AG20443 (cell line): ENCODE measurements at places on chromosomes 7 and 10.
A peak's percentile ranks its signal among the peaks of the same experiment; 100 is the strongest.

DNA sequence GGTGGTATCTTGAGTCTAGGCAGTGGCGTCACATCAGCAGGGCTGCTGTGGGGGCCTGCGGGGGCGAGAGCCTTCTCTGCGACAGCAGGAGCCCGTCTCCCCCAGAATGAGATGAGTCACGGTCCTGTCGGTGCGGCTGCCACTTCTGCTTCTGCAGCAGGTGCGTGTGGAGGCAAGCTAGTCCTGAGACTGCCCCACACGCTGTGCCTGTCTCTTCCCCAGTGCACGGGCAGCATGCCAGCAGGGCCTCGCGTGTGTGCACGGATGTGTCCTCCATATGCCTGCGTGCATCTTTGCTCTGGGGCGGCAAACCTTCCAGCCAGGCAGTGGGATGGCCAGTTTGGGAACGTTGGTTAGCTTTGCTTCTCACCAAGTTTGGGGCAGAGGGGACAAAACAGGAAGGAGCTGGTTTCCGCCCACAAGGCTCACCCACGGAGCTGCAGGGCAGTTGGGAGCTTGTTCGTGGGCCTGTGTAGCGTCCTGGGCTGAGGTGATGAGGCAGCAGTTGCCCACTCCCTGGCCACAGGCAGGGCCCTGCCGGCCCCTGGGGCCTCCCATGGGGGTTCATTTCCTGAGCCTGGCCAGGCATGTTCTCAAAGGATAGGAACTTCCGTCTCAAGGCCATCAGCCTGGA, 60.8 kb upstream of the PPIF start:
- peak; percentile 30 for DNase-seq

DNA sequence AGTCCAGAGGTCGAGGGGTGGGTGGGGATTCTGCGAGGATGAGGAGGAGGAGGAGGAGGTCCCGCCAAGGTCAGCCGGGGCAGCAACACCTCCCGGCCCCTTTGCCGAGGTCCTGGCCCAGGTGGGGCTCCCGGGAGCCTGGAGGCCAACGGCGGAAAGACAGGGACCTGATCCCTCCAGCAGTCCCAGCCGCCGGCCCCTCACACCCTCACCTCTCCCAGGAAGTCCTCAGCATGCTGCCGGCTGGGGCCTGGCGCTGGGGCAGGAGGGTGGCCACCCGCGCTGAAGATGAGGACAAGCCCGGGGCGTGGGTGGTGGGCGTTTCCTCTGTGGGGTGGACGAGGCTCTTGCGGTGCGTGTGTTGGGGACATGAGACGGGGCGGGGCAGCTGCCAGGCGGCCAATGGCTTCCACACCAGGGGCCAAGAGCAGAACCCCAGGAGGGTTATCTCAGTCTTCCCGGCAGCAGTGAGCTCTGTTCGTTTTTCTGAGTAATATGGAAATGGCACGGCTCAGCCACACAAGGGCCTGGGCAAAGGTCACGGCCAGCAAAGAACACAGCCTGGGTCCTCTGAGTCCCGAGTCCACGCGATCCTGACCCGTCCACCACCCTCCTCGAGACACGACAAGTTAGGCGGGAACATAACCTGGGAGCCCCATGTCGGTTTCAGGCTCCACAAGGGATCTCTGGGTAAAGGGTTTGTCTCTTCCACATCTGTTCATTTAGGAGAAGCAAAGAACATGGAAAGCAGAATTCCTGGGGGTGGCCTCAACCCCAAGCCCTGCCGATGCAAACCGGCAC, 82.9 kb upstream of the PDGFA start:
- DNase-seq = no peak

DNA sequence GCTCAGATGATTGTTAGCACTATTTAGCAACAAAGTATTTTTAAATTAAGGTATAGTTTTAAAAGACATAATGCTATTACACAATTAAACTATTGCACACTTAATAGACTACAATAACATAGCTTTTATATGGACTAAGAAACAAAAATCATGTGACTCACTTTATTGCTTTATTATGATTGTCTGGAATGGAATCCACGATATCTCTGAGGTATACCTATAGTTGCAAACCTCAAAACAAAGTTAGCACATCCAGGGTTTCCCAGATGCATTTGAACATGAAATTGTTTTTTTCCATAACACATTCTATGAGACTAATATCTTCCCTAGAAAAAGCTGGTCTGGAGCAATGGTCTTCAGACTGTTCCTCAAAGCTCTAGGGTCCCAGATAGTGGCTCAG, 18.3 kb upstream of the RPEL1 start:
- no peak for DNase-seq

DNA sequence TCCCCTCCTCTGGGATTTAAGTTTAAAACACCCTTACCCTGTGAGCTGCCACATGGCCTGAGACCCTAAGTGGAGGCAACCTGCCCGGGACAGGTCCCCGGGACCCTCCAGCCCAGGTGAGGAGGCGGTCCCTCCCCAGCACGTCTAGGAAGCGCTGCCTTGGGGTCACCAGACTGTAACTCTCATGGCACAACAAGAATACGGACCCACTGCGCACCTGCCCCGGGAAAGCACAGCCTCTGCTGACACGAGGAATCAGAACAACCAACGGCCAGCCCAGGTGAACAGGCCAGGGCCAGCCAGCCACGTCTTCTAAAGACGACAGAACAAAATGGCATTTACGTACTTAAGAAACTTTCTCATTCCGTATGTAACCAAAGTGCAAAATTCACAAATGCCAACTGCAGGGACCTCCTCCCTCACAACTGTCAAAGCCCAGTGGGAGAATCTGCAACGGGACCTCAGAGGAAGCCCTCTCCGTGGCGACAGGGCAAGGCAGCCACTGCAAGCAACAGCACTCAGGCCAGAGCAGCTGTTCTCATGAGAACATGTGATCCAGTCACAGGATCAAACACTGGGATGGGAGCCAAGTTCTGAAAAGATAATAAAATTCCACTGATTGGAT, 208.4 kb downstream of the DIP2C start:
- peak; percentile 29 for DNase-seq

DNA sequence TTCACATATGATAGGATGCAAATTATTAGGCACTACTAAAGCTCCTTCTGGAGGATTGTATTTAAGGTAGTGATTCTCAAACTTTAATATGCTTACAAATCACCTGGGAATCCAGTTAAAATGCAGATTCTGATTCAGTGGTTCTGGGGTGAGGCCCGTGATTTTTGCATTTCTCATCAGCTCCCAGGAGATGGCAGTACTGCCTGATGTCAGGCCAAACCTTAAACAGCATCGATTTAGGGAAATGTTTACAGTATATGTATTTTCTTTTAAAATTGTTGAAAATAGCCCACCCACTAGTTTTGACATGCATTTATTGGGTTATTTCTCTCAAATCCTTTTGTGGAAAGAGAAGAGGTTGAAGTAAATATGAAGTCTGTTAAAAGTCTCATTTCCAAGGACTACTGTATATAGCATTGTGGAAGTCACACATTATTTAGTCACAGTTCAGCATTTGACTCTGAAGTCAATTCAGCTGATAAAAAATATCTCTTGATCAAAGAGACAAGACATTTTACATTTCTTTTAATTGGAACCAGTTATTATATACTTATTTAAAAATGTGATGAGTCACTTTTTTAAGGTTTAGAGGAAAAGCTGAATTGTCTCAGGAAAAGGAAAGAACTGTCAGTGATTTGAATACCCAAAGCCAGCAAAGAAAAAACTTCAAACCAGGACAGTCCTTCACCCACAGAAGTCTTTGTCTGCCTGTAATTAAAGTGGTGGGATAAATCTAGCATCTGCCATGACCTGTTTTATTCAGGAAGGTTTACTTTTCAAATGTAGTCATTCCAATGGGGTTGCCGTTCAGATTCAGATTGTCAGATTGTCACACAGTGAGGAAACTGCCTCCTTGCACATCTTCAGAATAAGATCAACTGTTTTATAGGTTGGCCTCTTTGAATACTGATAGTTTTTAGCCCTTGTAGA, 21.1 kb upstream of the HBP1 start:
- DNase-seq = peak; percentile 59

- DNase-seq = no peak
These were observed 5.3 kb downstream of the CAMK2B start for GRCh38 chr7:44320141-44320540.

- no peak for DNase-seq
These were observed 282.9 kb downstream of the ADARB2 start for GRCh38 chr10:1454428-1454827.

- DNase-seq = peak; percentile 81
These were observed at the start of gene AS3MT for GRCh38 chr10:102869258-102870198. Gene AS3MT (plus strand): TSS chr10:102869470. CDS start chr10:102869593, 123 bp downstream.

- DNase-seq = peak; percentile 34
These were observed 53.2 kb downstream of the BPGM start for GRCh38 chr7:134699899-134700298.

DNA sequence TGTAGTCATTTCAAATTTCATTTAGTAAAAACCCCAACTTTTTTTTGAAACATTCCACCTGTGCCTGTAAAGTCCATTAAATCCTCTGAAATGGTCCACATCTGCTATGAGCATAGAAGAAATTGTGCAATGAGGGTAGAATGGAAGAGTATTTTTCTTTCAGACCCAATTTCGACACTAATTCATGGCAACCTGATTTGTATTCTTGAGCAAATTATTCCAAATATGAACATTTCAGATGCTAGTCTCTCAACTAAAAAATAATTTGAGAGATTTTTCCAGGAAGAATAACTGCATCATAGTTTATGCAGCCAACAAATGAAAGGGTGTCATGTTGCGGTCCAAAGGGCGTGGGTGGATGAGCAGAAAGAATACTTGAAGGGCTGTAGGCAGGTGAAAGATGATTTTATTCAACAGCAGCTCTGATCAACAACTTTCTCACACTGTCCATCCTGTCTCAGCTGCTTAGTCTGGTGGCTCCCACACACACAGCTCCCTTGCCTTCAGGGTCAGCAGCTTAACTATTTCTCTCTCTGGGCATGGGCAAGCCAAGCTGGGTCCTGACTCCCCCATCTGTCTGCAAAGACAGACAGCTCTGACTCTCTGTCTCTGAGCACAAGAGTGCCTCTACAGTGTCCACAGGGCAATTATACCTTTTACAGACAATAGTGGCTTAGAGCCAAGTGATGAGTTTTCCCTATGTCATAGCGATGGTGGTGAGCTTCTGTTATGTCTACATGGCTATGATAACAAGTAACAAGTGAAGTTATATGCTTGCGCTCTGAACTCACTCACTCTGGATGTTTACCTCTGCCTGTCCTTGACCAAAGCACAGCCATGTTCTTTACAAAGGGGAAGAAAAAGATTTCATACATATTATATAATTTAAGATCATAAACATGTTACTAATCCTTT, 11.5 kb downstream of the STEAP2 start:
- peak; percentile 24 for DNase-seq

DNA sequence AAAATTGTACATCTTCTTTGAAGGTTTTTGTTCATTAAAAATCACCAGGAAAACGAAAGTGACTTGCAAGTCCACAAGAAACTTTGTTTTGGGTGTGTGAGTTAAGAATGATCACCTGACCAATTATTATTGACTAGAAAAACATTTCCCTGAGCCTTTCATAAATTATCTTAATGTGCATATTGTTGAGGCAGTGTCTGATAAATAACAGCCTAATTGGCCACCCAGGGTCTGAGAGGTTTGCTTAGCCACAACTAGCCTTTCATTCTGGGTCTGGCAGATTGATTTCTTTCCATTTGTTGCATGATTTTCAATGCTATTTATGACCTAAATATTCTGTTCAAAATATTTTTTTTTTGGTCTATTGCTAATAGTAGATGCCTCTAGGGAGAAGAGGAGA, 152.8 kb downstream of the AUTS2 start:
- no peak for DNase-seq

DNA sequence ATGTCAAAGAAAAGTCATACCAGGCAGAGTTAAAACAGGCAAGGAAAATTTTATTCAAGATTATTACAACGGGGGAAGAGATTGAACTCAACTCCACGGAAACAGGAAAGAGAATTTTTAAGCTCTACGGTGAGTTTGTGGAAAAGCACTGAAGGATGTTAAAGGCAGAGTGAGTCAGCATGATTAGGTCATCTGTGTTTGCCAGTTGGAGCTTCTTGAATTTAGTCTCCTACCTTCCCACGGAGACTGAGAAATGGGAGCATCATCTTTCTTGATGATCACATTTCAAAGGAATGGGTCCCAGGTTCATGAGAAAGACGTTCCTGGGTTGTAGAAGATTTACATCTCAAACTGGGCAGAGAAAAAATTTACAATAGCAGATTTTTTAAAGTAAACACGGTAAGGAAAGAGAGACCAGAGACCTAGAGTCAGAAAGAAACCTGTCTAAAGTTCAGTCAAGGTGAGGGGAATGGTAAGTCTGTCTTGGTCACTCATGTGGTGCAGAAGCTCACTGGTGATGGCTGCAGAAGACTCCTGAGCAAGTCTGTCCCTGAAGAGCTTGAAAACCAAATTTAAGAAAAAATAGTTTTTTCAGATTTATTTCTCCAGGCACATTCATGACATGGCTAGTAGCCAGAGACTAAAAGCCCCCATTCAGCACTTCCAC, 516.9 kb upstream of the LRRN3 start:
- DNase-seq = no peak

GRCh38 chr7:69597278-69598076, 798 bp upstream of the AUTS2 start:
- DNase-seq = peak; percentile 48

DNA sequence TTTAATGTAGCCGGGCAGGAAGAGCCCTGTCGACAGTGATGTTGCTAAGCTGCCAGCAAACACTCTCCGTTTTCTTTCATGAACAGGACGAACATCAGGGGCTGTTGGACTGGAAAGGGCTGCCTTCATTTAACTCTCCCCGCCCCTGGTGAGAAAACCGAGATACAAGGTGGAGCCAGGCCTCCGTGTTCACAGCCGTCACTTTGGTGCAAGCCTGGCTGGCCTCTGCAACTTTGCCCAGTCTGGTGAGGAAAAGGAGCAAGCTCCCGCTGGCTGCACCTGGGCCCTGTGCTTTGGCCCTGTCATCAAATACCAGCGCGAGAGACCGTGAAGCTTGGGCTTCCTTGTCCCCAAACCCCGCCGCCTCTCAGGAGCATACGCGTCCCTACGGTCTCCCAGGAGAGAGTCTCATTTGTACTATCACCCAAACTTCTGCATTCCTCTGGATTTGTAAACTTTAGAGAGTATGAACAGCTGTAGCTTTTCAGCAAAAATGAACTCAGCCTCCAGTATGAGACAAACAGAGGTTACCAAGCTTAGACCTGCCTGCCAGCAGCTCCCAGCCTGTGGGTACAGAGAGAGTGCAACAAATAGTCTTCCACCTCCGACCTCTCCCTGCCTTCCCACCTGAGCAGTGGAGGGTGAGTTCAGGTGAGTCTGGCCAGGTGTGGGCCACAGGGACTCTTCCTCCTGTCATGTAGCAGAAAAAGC, 445.3 kb upstream of the MGMT start:
- no peak for DNase-seq
